ENCODE measurements at places on chromosomes 3 and 15.
A peak's percentile ranks its signal among the peaks of the same experiment; 100 is the strongest.

- no peak for DNase-seq
Measured at GRCh38 chr3:39286771-39287170, 6.9 kb upstream of the CX3CR1 start.

GRCh38 chr3:10702961-10703740 lies 112.9 kb upstream of the SLC6A11 start:
- DNase-seq = no peak

DNA sequence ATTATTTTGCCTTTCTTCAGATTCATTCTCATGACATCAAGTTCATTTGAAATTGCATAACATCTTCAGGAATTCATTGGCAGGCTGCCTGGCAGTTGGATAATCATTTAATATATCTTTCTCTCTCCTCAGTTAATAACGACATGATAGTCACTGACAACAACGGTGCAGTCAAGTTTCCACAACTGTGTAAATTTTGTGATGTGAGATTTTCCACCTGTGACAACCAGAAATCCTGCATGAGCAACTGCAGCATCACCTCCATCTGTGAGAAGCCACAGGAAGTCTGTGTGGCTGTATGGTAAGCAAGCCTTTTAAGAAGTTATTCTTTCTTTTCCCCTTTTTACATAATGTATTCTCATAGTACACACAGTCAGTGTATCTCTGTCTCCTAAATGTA lies 38.2 kb downstream of the TGFBR2 start:
- DNase-seq = peak; percentile 46

- DNase-seq = no peak
Measured at GRCh38 chr3:72380711-72381493, 467.3 kb downstream of the SHQ1 start.

DNA sequence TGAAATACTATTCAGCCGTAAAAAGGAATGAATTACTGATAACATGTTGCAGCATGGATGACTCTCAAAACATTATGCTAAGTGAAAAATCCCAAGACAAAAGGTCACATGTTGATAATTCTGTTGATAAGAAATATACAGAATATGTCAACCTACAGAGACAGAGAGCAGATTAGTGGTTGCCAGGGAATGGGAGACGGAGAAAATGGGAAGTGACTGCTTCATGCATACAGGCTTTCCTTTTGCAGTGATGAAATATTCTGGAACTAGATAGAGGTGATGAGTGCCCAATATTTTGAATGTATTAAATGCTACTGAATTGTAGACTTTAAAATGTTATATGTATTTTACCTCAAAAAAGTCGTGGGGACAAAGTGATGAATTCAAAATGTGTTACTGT lies 56.2 kb downstream of the ABHD2 start:
- DNase-seq = no peak

DNA sequence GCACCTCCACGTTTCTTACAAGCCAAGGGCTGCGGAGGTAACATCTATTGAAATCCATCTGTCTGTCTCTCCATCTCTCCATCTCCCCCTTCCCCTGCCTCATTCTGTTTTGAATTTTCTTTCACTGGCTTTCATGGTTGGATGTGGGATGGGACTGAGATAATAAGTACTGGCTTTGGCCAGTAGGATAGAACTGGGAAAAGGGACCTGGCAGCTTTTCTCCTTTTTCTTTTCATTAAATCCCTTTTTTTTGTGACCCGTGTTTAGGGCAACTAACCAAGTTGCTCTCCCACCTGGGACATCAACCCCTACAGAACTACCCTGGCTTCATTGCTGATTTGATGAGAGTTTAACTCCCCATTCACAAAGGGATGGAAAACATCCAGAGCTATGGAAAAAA lies 66.8 kb upstream of the ADAMTSL3 start:
- no peak for DNase-seq

GRCh38 chr3:16147220-16147994 lies 27.1 kb upstream of the GALNT15 start:
- DNase-seq = no peak

DNA sequence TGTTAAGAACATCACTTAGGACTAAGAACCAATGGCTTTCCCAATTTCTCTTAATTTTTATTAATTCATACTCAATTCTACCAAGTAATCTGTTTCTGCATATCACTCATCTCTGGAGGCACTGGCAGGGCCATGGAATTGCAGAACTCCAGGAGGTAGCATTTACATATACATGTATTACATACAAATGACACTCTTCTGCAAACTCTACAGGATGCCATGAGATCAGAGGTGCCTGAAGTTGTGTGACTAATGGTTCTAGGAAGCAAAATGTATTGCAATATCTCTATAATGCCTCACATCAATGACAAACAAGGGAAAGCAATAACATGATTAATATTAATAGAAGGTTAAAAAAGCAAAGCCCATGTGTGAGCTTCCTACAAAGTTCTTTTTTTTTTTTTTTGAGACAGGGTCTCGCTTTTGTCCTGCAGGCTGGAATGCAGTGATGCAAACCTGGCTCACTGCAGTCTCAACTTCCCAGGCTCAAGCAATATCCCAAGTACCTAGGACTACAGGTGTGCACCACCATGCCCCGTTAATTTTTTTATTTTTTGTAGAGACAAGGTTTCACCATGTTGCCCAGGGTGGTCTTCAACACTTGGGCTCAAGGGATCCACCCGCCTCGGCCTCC lies 33.0 kb downstream of the DENND6A start:
- no peak for DNase-seq

- no peak for DNase-seq
Measured at GRCh38 chr3:108088146-108088545, 2.7 kb downstream of the CD47 start.

DNA sequence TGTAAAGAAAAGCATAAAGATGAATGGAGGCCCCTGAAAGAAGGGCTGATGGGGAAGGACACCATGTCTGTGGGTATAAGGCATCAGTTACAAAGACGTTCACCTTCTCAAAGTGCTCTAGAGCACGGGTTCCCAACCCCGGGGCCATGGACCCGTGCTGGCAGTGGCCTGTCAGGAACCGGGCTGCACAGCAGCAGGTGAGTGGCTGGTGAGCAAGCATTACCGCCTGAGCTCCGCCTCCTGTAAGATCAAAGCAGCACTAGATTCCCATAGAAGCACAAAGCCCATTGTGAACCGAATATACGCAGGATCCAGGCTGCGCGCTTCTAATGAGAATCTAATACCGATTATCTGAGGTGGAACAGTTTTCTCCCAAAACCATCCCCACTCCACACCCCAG lies 25.7 kb downstream of the MYO1E start:
- no peak for DNase-seq

DNA sequence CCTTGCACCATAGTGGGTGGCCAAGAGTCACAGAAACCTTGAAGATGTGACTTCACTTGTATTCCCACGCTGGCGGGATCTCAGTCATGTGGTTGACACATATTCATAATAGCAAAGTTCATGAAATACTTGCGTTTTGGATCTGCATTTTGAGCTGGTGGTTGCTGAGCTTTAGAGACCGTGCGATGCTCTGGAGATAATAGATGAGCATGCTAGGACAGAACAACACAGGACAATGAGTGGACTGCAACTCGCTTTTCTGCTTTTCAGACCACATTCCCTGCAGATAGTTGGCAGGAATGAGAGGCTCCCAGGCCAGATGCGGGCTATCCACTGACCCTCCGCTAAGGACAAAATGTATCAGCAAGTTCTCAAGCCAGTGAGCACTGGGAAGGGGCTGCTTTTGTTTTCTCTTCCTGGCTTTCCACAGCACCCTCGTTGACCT lies 13.8 kb upstream of the STARD5 start:
- DNase-seq = no peak

DNA sequence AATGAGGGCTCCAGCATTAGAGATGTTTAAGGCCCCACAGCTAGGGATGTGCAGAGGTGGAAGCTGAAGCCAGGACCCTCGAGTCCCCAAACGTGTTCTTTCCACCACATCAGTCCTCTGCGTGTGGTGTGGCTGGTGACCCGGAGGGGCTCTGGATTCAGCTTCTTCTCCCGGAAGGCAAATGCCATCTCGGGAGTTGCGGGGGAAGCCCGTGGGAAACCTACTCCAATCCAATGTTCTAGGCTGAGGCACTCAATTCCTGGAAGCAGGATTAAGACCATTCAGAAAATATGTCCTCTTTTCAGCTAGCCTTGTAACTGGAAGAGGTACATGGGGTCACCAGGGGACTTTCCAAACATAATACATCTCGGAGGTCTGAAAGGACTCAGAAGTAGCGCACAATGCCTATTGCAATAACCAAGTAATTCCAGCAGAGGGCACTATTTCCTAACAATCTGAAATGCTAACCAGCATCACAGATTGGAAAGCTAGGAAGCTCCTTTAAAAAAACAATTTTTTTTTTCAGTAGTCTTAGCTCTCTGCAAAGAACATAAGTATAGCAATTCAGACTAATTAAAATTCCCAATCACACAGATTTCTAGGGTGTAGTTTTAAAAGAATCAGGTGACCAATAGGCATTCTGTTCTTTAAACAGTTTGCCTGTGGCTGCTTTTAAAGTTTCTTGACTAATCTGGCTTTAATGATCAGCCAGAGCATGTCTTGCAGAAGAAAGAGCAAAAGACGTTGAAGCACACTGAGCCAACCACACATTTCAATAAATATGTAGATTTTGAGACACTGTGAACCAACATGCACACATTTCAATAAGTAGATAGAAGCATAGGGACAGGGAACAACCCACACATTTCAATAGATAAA lies 36.1 kb downstream of the BNC1 start:
- no peak for DNase-seq

DNA sequence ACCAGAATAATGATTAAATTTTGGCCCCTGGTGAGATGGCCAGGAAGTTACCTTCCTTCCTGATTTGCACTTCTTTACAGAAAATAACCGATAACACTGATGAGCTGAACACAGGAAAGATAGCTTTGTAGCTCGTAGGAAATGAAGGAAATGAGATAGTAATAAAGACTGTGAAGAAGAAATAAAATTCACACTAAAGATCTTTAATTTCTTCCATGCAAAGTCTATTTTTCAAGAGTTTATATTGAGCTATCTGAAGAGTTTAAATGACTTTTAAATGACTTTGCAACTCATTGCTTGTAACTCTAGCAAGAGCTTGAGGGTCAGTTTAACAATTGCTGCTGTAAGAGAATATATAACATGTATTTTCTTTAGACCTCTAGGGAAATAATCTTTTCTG lies 543.0 kb downstream of the UNC13C start:
- DNase-seq = no peak

GRCh38 chr15:31353931-31354330 lies 27.3 kb downstream of the KLF13 start:
- DNase-seq = no peak

DNA sequence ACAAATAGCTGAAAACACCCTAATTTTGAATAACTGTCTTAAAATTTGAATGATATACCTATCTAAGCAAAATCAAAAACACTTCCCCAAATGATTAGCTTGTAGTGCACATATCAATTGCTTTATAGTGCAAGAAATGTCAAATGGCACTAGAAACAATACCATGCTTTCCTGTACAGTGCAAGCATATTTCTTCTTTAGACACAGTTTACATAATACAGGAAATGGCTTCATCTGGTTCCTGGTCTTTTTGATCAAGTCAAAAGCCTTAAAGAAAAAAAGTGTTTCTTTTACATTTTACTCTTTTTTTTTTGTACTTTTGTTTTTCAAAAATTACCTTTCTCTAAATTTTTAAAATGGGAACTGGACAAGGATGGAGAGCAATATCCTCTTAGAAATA lies 352.1 kb downstream of the MECOM start:
- DNase-seq = no peak

GRCh38 chr15:31223478-31224350 lies 102.9 kb upstream of the KLF13 start:
- no peak for DNase-seq

DNA sequence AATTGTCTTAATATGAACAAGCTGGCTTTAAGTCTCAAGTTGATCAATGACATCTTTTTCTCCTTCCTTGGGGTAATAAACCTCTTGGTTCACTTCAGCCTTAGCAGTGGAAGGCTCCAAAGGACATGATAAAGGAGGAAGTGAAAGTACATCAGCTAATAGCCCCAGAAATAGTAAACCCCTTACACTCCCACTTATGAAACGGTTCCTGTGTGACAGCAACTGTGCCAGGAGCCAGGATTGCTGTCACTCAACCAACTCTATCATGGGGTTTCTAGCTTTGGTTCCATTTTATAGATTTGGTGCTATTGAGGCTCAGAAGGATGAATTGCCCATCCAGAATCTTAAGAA lies 216.7 kb downstream of the ABHD5 start:
- DNase-seq = no peak

- no peak for DNase-seq
Measured at GRCh38 chr3:125960066-125960424, 8.9 kb upstream of the ROPN1B start.
